Caco-2 (cell line): ENCODE measurements at places on chromosomes 6 and 20. TPM values are rescaled to one million over a fixed set of nuclear protein-coding genes. Genes with fewer than 3 reads are reported as not detected.

DNA sequence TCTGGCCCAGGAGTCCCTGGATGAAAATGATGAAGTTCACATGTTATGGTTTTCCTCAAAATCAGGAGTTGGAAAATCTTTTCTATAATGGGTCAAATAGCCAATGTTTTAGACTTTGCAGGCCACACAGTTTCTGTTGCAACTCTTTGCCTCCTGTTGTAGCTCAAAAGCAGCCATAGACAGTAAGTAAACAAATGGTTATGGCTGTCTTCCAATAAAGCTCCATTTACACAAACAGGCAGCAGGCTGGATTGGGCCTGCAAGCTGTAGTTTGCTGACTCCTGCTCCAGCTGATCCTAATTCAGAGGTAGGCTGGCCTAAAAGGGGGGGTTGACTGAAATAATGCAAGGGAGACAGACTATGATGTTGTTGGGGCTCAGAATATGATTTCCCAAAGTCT lies 33.0 kb downstream of the METTL24 start:
- DNase-seq, result no peak
- peaks cover 20% of the 10 kb centered on the region for H3K4me1 ChIP-seq
- no peak overlapping the region for H3K4me3 ChIP-seq
- no peaks in the 10 kb centered on the region for H3K27me3 ChIP-seq

DNA sequence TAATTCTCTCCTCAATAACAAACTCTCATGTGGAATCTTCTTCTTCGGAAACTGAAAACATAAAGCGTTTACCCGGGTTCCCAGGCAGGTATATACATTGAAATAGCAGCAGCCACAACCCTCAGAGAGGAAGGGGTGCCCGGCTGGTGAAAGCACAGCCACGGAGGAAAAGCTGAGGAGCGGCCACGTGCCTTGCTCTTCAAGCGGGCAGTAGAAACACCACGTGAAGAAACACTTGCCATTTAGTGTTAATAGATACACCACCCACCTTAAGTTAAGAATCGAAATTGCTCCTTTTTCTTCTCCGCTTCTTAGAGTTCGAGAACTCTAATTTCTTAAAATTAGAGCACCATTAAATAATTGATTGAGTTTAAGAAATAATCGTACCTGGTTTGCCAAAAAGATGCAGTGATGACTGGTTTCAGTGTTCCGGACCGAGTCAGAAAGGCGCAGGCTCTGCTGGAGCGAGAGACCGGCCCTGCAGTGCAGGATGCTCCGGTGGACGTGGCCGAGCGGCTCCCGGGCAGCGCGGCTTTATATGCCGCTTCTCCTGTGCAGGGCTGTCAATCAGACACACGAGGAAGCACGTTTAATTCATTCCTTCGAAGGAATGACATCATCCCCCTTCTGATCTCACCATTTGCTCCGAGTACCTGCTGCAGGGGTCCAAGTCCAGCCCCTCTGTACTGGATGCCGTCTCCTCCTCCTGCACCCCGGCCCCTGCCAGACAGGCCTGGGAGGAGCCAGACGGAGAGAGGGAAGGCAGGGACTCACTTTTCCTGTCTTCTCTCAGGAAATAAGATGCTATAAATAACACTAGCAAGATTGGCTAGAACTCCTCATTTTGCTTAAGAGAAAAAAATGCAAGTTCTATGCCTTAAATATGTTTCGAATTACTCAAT lies at the start of gene THBS2:
Gene THBS2, minus strand, starts transcription at position 510 of the 902 bp plus-strand sequence. CDS start 3,062 bp downstream, outside the sequence.
- DNase-seq, result no peak
- no peaks in the 10 kb centered on the region for H3K27me3 ChIP-seq
- no peaks in the 10 kb centered on the region for H3K4me1 ChIP-seq
- no peak within 1 kb of the TSS for H3K27ac ChIP-seq

DNA sequence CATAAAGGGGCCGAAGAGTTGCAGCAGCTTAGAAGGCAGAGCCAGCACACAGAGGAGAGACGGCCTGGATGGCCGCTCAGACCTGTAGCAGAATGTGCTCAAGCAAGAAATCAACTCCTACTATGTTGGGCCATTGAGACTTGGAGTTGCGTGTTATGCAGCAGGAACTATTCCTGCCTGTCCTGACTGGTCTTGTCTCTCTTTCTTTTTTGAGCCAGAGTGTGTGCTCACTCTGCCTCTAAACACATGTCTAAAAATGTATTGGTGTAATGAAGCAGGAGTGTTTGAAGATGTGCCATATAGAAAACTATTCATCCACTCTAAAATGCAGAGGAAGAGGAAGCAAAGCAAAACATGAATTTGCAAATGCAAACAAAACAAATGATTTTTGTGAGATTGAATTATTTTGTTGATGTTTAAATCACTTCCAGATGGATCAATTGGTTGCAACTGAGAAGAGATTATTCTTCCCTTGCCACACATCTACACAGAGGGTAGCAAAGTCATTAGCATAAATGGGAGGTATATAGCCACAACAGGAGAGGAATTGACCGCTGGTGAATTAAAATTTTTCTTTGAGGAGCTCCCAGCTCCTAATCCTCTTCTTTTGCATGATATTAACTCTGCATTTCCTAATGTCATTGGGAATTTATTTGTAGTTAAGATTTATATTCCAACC lies 20.4 kb upstream of the SYNJ2 start:
- no peaks in the 10 kb centered on the region for H3K36me3 ChIP-seq
- DNase-seq, result no peak
- no peak overlapping the region for H3K27ac ChIP-seq
- no peaks in the 10 kb centered on the region for H3K27me3 ChIP-seq
- H3K4me1 ChIP-seq, result no peaks in the 10 kb centered on the region

DNA sequence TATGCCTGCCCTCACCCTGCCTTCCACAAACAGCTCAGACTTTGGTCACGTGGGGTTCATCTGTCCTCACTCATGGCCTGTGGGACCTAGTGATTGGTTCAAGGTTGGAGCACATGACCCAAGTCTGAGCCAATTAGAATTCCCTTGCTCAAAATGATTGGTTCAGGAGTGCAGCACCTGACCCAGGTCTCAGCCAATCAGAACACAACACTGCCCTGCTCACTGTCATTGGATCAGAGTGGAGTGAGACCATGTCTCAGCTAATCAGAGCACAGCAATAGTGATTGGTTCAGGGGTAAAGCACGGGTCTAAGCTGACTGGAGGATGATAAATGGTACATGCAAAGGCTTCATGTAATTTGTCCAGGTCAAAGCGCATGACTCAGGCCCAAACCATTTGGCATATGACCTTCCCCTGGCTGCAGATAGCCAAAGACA lies 102.2 kb downstream of the PREX1 start:
- H3K27ac ChIP-seq, result peak overlapping the region; percentile 14
- H3K4me3 ChIP-seq, result no peak overlapping the region
- no peaks in the 10 kb centered on the region for H3K36me3 ChIP-seq
- DNase-seq, result peak; percentile 74
- H3K4me1 ChIP-seq, result peaks cover 5% of the 10 kb centered on the region; the same call in 1 of the 2 replicates
- no peaks in the 10 kb centered on the region for H3K27me3 ChIP-seq

The LY6G6F gene
- not detected in 2 replicates for total RNA-seq

The SRMS gene
- total RNA-seq, result not detected in 2 replicates

The ZNF341 gene
- 2.9 and 4.6 TPM in 2 replicates for total RNA-seq
